ENCODE measurements at places on chromosomes 16 and 17.

- no peaks in the 10 kb centered on the region for H3K36me3 ChIP-seq
- DNase-seq, result no peak
- no peak overlapping the region for H3K27ac ChIP-seq
- H3K4me3 ChIP-seq, result no peak overlapping the region
- no peaks in the 10 kb centered on the region for H3K27me3 ChIP-seq
Observed at GRCh38 chr16:88102597-88102996, 151.4 kb downstream of the BANP start.

DNA sequence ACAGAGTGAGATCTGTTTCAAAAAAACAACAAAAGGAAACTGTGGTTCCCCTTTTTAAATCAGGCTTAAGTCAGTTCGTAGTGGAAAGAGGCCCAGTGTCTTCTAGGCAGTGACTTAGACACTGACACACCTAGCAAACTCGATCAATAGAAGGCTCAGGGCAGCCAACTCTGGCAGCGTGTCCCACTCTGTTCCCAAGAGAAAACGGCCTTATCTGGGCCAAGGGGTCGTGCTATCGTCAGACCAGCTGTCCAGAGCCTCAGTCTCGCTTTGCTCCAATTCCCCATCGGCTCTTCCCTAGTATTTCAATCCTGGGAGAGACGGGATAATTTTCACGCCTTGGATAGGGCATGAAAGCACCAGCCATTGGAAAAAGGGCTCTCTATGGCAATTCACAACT lies 72.9 kb downstream of the SLC5A11 start:
- H3K36me3 ChIP-seq, result peaks cover 23% of the 10 kb centered on the region
- no peak overlapping the region for H3K27ac ChIP-seq
- H3K4me3 ChIP-seq, result no peak overlapping the region
- DNase-seq, result no peak

DNA sequence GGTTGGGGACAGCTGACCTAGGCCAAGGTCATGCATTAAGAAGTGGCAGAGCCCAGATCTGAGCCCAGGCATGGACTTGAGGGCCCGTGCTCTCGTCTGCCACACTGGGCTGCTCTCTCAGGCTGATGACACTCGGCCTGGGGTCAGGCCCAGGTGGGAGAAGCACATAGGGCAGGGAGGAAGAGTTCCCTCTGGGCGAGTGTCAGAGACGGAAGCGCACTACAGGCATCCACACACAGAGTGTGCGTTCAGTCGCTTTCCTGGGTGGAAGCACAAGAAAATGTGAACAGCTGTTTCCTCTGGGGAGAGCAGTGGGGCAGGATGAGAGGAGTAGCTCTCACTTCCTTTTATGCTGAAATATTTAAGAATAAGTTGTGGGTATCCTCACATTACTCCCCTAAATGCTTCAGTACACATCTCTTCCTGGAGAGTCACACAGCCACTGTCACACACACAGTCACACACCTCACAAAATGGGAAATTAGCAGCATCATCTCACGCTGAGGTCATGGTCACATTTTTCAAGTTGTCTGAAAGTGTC lies 59.7 kb downstream of the B9D1 start:
- H3K4me1 ChIP-seq, result peaks cover 18% of the 10 kb centered on the region
- H3K36me3 ChIP-seq, result no peaks in the 10 kb centered on the region
- no peak overlapping the region for H3K4me3 ChIP-seq
- no peaks in the 10 kb centered on the region for H3K27me3 ChIP-seq
- H3K27ac ChIP-seq, result no peak overlapping the region
- DNase-seq, result no peak

- peak overlapping the region; percentile 10 for H3K4me3 ChIP-seq
- peak overlapping the region; percentile 18 for H3K27ac ChIP-seq
- peaks cover 37% of the 10 kb centered on the region for H3K4me1 ChIP-seq
- no peaks in the 10 kb centered on the region for H3K36me3 ChIP-seq
Observed at GRCh38 chr16:19696328-19696727, 21.7 kb downstream of the KNOP1 start.

- H3K4me1 ChIP-seq, result no peaks in the 10 kb centered on the region
- no peak for DNase-seq
- H3K27ac ChIP-seq, result no peak overlapping the region
Observed at GRCh38 chr16:72357910-72358309, 186.0 kb upstream of the PMFBP1 start.

- no peak overlapping the region for H3K27ac ChIP-seq
- no peaks in the 10 kb centered on the region for H3K27me3 ChIP-seq
- H3K4me1 ChIP-seq, result no peaks in the 10 kb centered on the region
- no peaks in the 10 kb centered on the region for H3K36me3 ChIP-seq
Observed at GRCh38 chr16:59634951-59635350, 900.8 kb upstream of the GOT2 start.

DNA sequence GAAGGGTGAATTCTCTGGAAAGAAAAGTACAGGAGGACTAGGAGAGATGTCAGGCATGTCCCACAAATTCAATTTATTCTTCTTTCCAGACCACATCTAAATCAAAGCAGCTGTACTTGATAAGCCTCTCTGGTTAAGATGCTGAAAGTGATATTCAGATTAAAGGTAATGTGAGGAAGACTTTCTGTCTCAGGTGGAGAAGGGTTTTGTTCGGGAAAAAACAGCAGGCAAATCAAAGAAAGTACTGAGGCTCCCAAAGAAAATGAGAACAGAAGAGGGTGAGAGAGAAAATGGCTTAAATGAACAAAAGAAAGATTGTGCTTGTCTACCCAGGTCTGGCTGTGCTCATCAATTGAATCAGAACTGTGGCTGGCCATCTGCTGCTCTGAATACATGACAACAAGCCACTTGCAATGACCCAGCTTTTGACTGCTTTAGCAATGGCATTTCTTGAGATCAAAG lies 55.6 kb downstream of the MMD start:
- no peaks in the 10 kb centered on the region for H3K36me3 ChIP-seq
- no peak for DNase-seq
- H3K27ac ChIP-seq, result no peak overlapping the region

- H3K4me1 ChIP-seq, result no peaks in the 10 kb centered on the region
- no peak for DNase-seq
- no peaks in the 10 kb centered on the region for H3K36me3 ChIP-seq
- H3K27ac ChIP-seq, result no peak overlapping the region
- H3K27me3 ChIP-seq, result no peaks in the 10 kb centered on the region
Observed at GRCh38 chr17:77602883-77603640, 355.4 kb upstream of the TNRC6C start.

DNA sequence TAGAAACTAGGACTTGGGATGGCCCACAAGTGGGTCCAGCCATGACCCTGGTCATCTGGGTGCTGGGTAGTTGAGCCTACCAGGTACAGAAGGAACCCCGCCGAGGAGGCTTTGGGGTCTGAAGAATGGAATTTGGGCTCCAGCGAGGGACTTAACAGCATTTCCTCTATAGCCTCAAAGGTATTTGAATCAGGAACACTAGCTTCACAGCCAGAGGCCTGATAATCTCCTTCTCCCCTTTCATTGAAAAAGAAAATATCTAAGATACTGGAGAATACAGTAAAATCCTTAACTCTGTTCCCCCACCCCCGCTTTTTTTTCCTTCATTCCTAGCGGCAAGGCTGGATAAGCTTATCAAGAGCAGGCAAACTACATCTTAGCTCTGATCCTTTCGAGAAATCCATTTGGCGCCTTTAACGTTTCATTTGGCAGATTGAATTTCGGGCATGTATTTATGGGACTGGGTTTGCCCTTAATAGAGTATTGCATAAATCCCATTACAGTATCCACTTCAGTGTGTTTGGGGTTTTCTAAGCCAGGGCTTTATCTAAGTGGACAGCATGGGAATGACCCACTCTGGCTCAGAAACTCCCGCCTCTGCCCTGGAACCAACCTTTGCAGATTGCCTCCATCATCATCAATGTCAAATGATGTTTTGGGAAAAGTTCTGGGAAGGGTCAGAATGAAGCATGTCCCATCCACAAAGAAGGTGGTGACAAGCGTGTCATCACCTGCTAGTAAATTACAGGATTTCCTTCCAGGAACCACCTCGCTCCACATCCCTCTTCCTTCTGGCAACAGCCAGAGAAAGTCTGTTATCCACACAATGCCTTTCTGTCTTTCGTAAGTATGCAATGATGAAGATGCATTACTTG lies 36.9 kb downstream of the XYLT1 start:
- H3K27me3 ChIP-seq, result no peaks in the 10 kb centered on the region
- no peak overlapping the region for H3K27ac ChIP-seq
- H3K4me1 ChIP-seq, result no peaks in the 10 kb centered on the region
- no peak overlapping the region for H3K4me3 ChIP-seq
- H3K36me3 ChIP-seq, result no peaks in the 10 kb centered on the region
- DNase-seq, result no peak

- DNase-seq, result no peak
- no peaks in the 10 kb centered on the region for H3K27me3 ChIP-seq
- no peaks in the 10 kb centered on the region for H3K36me3 ChIP-seq
- no peak overlapping the region for H3K4me3 ChIP-seq
- no peaks in the 10 kb centered on the region for H3K4me1 ChIP-seq
- no peak overlapping the region for H3K27ac ChIP-seq
Observed at GRCh38 chr16:65769776-65770438, 596.6 kb upstream of the CDH5 start.

- no peak for DNase-seq
- H3K4me3 ChIP-seq, result no peak overlapping the region
- H3K36me3 ChIP-seq, result no peaks in the 10 kb centered on the region
- no peaks in the 10 kb centered on the region for H3K4me1 ChIP-seq
- H3K27ac ChIP-seq, result no peak overlapping the region
Observed at GRCh38 chr16:26672206-26672605, 394.5 kb upstream of the C16orf82 start.

- H3K36me3 ChIP-seq, result no peaks in the 10 kb centered on the region
- no peak overlapping the region for H3K4me3 ChIP-seq
- no peak overlapping the region for H3K27ac ChIP-seq
- H3K27me3 ChIP-seq, result no peaks in the 10 kb centered on the region
- no peaks in the 10 kb centered on the region for H3K4me1 ChIP-seq
Observed at GRCh38 chr17:43701318-43701743, 39.6 kb upstream of the MEOX1 start.

DNA sequence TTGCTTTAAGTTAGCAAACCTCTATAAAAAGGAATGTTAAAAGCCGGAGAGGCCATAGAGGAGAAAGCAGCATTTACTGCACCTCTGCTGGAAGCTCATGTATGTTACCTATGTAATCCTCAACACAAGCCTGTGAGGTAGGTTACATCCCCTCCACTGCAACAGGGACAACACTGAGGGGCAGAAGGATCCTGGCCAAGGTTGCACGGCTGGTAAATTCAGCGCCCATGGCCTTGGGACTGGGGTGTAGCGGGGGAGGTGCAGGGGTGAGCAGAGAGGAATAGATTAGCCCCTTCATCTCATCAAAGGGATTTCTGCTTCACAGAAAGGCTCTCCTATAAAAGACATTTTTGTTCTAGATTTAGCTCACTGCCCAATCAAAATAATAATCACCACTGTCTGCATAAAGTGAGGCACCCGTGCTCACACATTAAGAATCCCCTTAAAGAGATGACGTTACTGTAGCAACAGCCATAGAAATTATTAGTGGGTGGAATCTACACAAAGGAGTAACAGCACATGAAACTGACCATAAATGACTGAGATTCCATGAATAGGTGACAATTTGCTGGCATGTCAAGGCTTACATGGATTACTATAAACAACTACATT lies 3.3 kb downstream of the ZCCHC14 start:
- H3K4me1 ChIP-seq, result peaks cover 21% of the 10 kb centered on the region
- no peak overlapping the region for H3K27ac ChIP-seq
- H3K27me3 ChIP-seq, result no peaks in the 10 kb centered on the region

DNA sequence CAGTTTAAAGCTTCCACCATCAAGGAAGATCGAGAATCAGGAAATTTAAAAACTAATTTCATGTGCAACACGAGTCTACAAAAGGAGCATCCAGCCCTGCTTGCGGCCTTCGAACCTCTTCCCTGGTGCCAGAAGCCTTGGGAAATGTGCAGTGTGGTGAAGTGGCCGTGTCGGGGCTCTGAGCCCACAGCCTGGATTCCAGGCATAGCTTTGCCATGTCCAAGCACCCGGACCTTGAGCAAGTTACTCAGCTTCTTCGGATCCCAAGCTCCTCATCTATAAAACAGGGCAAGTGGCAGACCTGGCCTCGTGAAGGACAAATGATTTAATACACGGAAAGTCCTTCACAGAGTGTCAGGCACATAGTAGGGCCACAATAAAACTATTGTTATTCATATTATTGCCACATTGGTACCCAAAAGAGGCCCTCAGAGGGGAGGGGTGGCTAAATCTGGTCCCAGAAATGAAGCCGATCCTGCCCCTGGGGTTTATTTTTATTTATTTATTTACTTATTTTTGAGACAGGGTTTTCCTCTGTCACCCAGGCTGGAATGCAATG lies 34.8 kb downstream of the COTL1 start:
- peaks cover 30% of the 10 kb centered on the region for H3K36me3 ChIP-seq
- no peaks in the 10 kb centered on the region for H3K4me1 ChIP-seq
- DNase-seq, result no peak
- H3K27ac ChIP-seq, result no peak overlapping the region
- no peak overlapping the region for H3K4me3 ChIP-seq

- H3K27ac ChIP-seq, result no peak overlapping the region
- DNase-seq, result no peak
- no peaks in the 10 kb centered on the region for H3K36me3 ChIP-seq
- no peak overlapping the region for H3K4me3 ChIP-seq
- H3K27me3 ChIP-seq, result no peaks in the 10 kb centered on the region
Observed at GRCh38 chr16:19478505-19478904, 43.4 kb downstream of the GDE1 start.

DNA sequence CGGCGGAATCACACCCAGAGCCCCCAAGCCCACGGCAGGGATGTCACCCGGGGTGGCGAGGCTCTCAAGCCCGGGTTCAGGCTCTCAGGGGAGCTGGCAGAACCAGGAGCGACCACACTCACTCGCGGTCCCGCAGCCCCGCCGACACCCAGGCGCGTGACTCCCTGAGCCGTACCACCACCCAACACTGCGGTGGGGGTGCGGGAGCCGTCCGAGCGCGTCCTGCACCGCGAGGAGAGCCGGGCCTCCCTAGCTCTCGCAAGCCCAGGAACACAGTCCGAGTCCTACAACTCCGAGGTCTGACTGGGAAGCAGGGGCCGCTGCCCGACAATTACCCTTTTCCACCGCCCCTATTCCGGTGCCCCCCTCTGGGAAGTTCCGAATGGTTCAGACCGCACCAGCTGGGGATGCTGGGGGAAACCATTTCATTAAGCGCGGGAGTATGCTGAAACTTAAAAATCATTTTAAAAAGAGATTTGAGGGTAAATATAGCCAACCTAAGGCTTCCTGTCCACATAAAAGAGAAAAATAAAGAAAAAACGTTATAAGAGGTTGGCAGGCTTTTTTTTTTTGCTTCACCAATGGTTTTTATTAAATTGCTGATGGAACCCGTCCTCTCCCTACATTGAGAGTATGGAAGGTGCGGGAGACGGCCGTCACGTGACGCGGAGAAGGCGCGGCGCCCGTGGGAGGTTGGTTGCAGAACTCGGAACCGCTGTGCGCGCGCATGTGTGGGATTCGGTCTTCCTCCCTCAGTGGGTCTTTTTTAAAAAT lies at the start of gene FLCN:
FLCN (minus strand) TSS at position 143 of the 774 bp plus-strand sequence. CDS start 9,031 bp downstream, outside the sequence.
- H3K36me3 ChIP-seq, result no peaks in the 10 kb centered on the region
- H3K27ac ChIP-seq, result peak within 1 kb of the TSS; percentile 98

DNA sequence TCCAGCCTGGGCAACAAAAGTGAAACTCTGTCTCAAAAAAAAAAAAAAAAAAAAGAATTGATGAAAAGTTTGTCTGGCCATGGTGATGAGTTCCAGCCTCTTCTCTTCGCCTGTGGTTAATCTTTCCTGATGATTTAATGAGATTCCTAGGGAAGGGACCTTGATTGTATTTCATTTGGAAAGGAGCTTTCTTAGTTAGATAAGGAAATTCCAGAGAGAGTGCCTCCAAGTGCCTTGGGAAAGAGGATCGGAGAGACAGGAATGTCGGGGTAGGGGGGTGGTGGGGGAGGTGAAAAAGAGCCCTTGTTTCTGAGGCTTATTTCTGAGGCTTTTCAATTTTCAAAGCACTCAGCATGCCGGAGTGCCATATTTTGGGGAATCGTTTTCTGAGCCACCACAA lies 93.2 kb upstream of the SIAH1 start:
- H3K4me1 ChIP-seq, result no peaks in the 10 kb centered on the region
- H3K27ac ChIP-seq, result no peak overlapping the region
- H3K27me3 ChIP-seq, result no peaks in the 10 kb centered on the region
- no peak overlapping the region for H3K4me3 ChIP-seq
- no peak for DNase-seq

Measured in effector memory CD4-positive, alpha-beta T cell (primary cell).